CMK (cell line): ENCODE measurements at places on chromosomes 16 and 17.

- DNase-seq = no peak
Measured at GRCh38 chr16:74448990-74449389, 27.7 kb upstream of the CLEC18B start.

GRCh38 chr16:7688811-7689210 lies 356.2 kb downstream of the RBFOX1 start:
- DNase-seq = no peak

DNA sequence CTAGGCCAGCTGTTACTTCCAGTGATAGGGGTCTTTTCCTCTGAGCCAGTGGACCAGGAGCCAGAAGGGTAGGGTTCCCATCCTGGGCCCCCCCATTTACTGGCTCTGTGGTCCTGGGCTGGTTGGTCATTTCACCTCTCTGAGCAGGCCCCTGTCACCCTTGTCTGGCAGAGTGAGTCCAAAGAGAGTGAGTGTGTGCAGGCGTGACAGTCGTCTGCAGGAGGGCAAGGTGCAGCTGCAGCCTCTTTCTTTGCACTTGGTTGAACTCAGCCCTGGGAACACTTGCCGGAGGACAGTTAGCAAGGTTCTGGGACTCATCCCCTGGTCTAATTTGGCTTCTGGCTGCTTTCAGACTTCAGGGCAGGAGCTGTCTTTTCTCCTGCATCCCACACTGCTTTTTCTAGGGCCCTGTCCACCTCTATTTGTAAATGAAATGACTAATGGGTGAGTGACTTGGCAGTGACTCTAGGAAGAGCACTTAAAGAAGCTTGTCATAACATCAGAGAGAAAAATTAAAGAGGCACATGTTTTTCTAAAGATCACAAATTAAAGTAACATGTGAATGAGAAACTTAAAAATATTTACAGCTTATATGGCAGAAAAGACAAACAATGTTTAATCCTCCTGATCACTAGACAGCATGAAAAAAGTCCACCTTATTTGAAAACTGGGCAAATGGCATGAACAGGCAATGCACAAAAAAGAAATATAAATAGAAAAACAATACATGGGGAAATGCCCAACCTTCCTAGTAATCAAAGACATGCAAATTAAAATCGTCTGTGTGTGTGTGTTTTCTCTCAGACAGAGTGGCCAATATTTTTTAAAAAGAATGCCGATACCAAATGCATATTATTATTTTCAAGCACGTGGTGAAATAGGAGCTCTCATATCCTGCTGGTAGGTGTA lies 137.5 kb downstream of the NTN1 start:
- no peak for DNase-seq

GRCh38 chr16:13866073-13866472 lies 53.9 kb upstream of the ERCC4 start:
- DNase-seq = peak; percentile 21

GRCh38 chr17:80991645-80992076 lies at the start of gene CHMP6:
Gene CHMP6 (plus strand): TSS chr17:80991841. CDS start chr17:80991919, 78 bp downstream.
- peak; percentile 68 for DNase-seq

DNA sequence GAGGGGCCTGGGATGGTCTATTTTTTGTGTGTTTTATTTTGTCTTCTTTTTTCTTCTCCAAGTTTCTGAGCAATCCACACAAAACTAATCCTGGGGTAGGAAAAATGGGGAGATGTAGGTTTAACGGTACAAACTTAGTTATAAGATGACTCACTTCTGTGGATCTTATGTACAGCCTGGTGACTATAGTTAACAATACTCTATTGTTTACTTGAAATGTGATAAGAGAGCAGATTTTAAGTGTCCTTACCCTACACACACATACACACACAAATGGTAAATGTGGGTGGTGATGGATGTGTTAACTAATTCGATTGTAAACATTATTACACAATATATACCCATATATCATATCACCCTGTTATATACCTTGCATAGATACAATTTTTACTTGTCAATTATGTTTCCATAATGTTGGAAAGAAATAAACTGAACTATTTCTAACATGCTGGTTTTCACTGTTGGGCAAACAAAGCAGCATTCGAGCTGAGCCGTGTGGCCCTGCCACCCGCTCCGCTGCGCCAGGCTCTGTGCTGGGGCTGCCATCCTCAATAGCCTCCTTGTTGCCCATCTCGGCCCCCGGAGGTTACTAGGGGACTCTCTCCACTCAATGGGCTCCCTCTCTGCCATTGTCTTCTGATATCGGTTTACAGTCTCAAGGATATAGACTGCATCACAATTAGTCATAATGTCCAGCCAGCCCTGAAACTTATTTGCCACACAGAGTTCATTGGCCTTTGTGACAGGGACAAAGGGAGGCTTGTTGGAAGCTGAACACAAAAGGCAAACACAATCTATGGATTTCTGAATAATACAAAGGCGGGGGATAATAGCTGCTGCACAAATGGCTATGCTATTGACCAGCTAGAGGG lies 380.3 kb upstream of the MAF start:
- no peak for DNase-seq

DNA sequence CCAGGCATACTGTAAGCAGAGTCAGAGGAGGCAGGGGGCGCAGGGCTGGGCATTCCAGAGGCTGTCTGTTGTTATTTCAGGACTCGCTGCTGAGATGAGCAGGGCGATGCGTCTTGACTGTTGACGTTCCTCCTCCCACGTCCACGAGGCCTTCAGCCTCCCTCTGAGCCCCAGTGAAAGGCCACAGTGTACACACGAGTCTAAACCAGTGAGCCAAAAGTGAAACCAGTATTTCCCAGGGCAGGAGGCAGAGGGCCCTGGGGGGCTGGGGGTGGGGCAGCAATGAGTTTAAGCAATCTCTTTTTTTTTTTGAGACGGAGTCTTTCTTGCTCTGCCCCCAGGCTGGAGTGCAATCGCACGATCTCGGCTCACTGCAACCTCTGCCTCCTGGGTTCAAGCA lies 21.5 kb downstream of the SMTNL2 start:
- no peak for DNase-seq

GRCh38 chr17:61757168-61757567 lies 106.2 kb downstream of the BRIP1 start:
- no peak for DNase-seq

- peak; percentile 14 for DNase-seq
Measured at GRCh38 chr17:67244431-67245072, 444 bp downstream of the HELZ start.

GRCh38 chr16:23931199-23931598 lies 95.4 kb downstream of the PRKCB start:
- DNase-seq = no peak

DNA sequence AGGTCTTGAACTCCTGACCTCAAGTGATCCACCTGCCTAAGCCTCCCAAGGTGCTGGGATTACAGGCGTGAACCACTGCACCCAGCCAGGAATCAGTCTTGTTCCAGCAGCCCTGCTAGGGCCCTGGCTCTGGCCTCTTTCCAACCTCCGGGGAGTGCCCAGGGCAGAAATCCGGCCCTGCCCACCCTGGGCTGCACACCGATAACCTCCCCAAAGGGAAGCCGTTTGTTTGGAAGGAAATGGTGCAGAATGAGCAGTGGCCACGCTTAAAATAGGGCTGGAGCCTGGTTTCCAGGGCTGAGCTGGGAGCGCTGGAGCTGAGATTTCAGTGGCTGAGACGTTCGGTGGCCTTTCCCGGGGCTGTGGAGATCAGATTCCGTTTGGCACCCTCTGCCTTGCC lies 17.8 kb upstream of the EMP2 start:
- DNase-seq = no peak

- DNase-seq = no peak
Measured at GRCh38 chr17:343211-343610, 9.4 kb downstream of the RPH3AL start.

DNA sequence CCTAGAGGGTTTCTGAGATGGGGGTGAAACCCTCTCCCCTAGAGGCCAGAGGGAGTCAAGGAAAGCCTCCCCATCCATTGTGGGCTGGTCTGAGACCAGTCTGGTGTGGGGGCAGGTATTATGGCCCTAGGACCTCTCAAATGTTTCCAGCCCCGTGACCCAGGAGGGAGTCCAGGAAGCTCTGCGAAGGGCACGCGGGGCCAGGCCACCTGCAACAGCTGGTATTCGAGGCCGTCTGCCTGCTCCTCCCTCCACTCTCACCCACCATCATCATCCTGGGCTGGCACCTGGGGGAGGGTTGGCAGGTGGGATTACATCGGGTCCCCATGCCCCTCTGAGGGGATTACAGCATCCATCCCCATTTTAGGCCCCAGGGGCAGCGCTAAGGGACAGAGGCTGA lies 38.1 kb upstream of the DLX4 start:
- DNase-seq = no peak
